Smooth muscle cell of the brain vasculature (primary cell): ENCODE measurements at places on chromosomes 3 and 15.

- DNase-seq = no peak
These were observed 5.2 kb downstream of the GPX1 start for GRCh38 chr3:49352890-49353421.

DNA sequence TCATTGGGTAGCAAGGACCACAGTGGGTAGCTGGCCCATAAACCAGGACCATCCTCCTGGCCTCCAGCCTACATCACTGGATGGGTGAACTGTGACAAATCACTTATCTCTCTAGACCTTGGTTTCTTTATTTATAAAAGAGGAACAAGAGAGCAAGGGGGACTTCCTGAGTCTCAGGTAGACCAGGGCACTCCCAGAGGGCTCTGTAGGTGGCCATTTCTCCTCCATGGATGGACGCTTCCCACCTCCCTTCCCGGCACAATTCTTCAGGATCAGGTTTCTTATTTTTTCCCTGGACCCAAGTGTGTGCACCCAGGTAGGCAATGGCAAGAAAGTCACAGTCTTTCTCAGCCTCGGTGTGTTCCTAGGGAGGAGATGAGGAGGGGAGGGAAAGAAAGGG is 41.4 kb upstream of the SPATA12 start:
- no peak for DNase-seq

DNA sequence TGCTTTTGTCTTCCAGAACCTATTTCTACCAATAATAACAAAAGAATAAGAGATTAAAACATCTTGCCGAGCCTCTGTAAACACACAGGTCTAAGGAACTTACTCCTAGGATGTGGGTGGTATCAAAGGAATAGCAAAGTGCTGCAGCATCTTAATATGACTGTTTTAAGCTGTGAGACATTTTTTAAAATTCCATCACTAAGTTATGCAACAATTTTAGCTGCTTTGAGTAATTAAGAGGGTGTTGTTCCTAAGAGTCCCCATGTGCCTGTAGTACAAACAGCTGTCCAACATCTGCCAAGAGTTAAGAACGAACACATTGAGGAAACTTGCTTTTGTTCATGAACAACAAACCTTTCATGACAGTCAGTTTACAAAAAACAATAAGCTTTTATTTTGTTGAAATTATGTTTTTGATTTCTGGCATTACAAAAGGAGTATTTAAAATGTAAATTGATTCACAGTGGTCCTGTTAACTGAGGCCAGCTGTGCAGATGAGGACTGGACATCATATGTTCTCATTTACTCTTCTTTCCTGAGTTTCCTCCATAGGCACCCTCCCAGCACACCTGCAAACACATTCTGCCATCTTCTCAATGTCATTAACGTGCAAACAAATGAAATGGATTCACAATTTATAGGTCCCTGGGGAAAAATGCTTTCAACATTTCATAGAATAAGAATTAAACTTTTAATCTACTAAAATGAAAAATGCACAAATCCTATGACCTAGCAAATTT is 337.3 kb upstream of the ARHGEF26 start:
- DNase-seq = no peak

DNA sequence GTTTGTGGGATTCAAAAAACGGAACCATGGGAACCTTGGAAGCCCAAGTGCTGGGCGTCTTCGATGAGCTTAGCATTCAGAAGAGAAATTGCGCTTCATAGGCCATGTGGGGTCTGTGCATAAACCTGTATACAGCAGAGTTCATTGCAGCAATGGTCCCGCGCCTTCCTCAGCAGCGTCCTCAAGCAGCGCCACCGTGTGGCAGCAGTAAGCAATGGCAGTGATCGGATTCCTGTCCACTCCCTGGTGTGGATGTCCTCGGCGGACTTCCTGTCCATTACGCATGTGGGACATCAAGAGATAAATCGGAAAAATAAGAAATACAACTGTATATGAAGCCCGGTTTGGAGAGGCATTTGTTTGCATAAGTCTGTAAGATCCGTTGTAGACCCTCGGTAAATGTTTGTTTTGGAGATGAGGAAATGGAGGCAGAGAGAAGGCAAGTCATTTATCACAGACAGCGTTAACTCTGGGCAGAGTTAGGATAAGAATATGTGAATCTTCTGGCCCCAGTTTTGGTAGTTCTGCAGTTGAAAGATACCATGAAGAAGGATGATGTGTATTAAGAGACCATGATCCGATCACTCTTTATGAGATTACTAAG is 57.7 kb downstream of the CNTN4 start:
- no peak for DNase-seq

- DNase-seq = no peak
These were observed 420.4 kb downstream of the EPHA3 start for GRCh38 chr3:89527736-89528305.

DNA sequence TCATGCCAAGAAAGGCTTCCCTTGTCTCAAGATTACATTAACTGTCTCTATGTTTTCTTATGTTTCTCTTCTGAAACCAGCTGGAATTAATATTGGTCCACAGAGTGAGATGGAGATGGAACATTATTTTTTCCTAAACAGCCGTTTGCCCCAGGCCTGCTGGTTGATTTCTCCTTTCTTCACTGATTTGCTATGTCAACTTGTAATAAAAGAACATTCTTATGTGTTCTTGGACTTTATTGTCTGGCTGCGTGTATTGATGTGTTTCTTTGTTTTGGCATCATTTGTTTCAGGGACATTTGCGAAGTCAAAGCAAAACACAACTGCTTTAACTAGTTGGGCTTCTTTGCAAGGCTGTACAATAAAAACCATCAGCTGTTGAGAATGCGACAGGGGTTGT is 168.5 kb downstream of the FAM43A start:
- DNase-seq = no peak

- no peak for DNase-seq
These were observed 224.1 kb downstream of the TPRG1 start for GRCh38 chr3:189395825-189396224.

DNA sequence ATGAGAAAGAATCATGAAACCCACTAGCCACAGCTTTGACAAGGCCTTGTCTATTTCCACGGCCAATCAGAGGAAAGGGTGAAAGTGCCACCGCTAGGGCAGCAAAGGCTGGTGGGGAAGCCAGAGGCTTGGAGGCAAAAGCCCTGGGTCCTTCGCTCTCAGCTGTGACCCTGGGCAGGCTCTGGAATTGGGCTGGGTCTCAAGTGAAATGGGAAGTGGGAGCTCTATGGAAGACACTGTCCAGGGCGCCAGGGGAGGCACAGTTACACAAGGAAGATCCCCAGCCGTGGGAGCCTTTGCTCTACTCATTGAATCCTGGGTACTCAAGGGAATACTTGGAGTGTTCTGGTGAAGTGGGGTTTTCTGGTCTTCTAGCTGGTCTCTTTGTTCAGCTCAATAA is 136.2 kb downstream of the ASB7 start:
- no peak for DNase-seq

DNA sequence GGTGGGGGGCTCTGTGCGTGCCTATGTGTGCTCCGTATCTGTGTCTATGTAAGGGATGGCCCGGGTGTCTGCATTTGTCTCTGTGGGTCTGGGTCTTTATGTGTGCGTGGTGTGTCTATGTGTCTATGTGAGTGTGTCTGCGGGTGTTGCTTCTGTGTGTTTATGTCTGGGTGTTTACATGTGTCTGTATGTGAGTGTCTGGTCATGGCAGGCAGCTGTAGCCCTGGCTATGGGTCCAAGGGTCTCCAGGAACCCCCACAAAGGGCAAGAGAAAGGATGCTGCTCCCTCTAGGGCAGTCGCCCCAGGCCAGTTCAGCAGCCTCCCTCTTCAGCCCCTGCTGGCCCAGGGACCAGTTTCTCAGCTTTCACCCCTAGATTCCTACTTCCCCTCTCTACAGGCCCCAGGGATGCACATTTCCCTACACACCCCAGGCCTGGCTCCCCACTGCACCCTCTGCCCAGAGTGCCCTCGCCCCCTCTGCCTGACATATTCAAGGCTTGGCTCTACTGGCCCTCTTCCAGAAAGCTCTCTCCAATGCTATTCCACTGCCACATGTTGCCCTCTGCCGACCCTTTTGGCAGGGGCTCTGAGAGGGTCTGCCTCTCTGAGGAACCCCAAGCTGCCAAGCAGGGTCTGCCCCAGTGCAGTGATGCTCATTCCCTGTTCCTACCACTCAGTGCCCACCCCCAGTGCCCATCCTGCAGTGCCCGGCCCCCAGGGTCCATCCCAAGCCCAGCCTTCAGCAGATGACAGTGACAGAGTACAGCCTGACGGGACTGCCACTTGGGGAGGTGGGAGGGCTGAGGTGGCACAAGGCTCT is 1.0 kb upstream of the MYL3 start:
- no peak for DNase-seq

DNA sequence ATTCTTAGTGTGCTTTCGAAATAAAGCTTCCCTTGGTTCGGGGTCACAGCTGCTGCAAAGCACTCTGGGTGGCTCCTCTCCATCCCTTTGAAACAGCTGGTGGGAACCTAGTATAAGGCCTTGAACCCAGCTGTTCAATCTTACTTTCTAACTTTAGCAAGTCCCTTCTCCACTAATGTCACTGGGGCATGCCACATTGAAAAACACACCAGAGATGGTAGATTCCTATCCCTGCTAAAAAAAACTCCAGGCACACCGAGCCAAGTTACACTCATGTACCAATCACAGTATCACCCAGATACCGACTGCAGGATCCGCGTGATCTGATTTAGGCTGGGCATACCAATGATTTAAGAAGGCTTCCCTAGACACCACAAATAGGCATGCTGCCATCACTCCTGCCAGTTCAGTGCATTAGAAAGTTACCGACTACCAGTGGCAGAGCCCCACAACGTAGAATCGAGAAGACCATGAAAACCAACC is 65.0 kb downstream of the WWTR1 start:
- DNase-seq = no peak

DNA sequence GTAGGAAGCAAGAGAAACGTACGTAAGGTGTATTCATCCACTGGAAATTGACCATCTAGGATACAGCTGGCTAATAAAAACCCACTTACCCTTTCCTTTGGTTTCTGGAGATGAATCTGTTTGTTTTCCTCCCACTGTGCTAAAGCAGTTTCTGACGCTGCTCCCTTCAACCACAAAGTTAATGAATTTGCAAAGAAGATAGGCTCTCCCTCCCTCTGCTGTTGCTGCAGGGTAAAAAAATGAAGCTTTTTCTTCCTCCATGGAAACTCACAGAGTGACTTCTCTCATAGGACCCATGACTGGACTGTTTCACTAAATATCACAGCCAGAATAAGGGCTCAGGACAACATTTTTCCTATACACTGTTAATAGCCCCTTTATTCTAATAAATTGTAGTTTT is 172.1 kb upstream of the LRRN1 start:
- no peak for DNase-seq

GRCh38 chr3:10474847-10475246 is 30.5 kb downstream of the ATP2B2 start:
- DNase-seq = no peak

- DNase-seq = no peak
These were observed 79.5 kb upstream of the PXYLP1 start for GRCh38 chr3:141152130-141152529.

DNA sequence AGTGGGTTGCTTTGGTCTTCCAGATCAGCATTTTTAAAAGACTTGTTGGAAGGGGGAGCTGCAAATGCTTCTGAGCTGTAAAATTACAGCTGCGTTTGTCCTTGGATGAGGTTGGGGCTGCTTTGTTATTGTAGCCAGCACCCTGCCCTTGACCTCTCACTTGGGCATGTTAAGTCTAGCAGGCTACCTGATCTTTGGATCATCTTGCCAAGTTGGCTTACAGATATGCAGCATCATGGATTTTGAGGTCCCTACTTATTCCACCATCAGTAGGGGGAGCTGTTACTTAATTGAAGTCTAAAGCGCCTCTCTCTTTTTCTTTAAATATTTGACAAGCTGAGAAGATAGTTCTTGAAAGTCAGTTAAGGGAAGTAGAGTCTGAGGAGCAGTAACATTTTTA is 793.0 kb downstream of the MCTP2 start:
- DNase-seq = peak; percentile 21

GRCh38 chr3:143363276-143363675 is 243.7 kb downstream of the CHST2 start:
- peak; percentile 37 for DNase-seq

DNA sequence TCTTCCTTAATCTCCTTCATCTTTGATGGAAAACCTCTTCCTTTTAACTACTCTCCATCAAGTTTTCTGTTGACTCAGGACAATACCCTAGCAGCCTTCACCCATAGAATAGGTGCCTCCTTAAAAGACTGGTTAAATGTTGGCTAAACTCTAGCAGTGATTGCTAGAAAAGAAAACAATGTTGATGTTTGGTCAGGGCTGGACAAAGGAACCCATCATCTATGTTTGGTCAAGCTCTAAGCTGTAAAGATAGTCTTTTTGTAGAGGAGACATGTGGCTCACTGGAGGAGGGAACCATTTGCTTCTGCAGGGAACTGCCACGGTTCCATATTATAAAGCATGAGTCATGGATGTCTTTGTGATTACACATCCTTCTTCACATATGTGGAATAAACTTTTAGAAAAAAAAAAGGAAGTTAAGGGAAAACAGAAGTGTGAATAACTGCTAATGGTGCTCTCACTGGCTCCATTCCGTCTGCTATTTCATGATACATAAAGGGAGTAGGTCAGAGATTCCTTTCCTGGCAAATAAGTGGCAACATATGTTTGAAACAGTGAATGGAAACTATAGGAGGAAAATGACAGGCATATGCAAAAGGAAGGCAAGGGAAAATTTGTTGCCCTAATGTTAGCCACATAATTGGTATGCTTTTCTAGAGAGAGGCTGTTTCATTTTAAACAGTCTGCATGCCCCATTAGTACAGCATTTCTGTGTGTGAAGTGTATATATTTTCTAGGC is 78.2 kb downstream of the CMSS1 start:
- DNase-seq = no peak

DNA sequence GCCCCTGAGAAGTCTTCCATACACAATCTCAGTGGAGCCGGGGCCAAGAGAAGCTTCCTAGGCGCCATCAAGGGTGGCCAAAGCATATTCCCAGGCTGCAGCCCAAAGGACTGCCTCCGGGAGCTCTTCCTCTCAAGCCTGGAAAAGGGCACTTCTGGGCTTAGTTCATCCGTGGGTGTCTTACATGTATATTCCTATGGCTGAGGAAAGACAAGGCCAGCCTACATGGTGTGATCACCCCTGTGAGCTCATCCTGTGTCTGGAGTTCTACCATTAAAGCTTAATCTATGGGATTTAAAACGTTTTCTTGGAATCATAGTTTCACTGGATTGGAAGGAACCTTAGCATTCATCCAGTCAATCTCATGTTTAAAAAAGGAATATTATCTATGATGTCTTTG is 21.9 kb upstream of the TIMP4 start:
- DNase-seq = no peak

GRCh38 chr3:167305340-167305890 is 74.7 kb downstream of the ZBBX start:
- no peak for DNase-seq

- DNase-seq = no peak
These were observed 503.5 kb downstream of the EDEM1 start for GRCh38 chr3:5690904-5691532.

DNA sequence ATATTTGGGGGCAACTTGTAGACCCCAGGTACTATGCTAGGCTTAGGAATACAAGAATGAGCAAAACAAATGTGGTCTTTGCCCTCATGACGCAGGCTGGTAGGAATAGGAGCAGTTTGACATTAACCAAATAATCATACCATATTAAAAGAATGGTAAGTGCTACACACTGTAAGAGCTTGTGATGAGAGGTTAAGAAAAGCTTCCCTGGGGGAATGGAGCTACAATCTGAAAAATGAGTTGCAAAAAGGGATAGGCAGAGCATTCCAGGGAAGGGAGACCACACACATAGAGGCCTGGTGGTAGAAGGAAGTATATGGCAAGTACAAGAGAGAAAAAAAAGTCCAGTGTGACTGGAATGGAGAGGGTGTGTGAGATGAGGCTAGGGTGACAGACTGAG is 37.3 kb downstream of the TMOD3 start:
- DNase-seq = no peak
